Left colon (tissue), 2 donors: ENCODE measurements at places on chromosomes 4 and X.

DNA sequence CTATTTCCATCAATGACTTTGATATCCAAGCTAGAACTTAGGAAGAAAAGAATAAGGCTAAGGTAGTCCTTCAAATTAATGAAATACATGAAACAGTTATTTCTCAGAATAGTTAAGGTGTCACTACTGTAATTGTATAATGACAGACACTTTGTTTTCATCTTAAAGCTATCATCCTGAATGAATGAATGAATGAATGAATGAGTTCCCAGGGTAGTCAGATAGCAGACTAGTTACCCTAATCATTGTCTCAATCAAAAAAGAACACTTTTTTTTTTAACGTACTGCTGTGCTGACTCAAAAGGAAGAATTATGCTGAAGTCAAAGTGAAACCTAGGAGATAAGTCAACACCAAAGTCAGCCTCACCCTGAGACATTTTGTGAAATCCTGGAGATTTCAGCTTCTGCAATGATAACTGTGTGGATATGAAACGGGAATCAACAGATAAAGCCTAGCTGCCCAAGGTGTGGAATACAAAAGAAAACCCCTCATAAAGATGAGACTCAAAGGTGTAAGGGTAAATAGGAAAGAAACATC lies 68.3 kb upstream of the CNKSR2 start:
- DNase-seq: no peak

- no peak for DNase-seq
Observed at GRCh38 chr4:40255393-40256281, 58.8 kb downstream of the RHOH start.

DNA sequence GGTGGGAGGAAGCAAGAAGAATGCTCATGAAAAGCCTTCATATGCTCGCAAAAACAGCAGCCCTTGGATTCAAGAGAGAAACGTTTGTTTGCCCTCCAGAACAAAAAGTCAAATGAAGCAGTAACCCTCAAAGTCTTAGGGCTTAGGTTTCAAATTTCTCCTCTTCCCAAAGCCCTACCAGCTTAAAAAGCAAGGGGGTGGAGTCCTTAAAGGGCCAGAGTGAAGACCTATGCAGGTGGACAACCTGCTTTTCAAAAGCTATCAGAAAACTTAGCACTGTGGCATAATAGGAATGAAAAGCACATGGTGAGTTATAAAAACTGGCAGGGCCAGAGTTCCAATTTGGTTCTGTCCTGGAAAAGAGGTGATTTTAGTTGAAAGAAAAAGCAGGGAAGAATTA lies 253.3 kb downstream of the NAP1L3 start:
- no peak for DNase-seq

- no peak for DNase-seq
Observed at GRCh38 chr4:152972821-152973628, 36.9 kb downstream of the FHDC1 start.

DNA sequence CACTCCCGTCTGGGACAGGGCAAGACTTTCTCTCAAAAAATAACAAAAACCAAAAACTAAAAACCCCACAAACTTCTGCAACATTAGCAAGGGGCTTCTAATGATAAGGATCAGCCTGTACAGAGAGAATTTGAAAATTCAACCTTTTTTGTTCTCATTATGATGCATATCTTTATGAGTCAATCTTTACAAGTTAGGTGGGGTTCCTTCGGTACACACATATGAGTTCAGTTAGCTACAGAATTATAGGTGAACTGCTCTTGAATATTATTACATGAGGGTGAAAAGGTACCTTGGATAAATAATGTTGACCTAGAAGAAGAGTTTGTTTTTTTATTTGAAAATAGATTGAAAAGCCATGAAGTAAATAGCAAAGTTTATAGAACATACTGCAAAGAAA lies 252.7 kb downstream of the UNC5C start:
- no peak for DNase-seq

GRCh38 chr4:105509714-105510113 lies 35.9 kb upstream of the PPA2 start:
- no peak for DNase-seq

DNA sequence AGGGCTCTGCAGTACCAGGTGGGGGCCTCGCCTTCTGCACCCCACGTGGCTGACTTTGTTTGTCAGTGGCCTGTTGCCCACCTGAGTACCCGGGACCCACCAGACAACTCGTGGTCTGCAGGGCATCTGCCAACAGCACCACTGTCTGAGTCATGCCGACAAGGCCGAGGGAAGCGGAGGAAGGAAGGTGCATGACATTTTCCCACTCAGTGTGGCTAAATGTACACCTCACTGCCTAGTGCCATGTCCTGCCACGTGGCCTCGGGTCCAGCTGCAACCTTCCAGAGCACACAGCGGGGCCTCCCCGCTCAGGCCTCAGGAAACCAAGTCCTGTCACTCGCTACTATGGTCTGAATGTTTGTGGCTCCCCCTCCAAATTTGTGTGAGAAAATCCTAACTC lies 22.1 kb downstream of the ABLIM2 start:
- no peak for DNase-seq

- no peak for DNase-seq
Observed at GRCh38 chr4:177263818-177264217, 45.9 kb upstream of the NEIL3 start.

DNA sequence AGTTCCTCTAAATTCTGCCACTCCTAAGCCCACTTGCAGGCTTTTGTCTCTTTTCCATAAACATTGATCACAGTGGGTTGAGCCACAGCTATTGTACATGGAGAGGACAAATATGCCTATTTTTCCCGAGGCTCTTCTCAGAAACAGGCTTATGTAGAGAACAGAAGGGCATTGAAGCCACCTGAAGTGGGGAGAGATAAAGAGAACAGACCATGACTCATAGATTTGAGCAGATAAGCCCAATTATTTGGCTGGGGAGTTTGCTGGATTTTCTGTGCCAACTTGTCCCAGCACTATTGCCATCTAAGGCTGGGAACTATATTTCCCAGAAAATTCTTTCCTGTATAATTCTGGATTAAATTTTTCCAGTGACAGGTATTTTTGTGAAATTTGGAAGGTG lies 446.1 kb upstream of the RPS6KA3 start:
- no peak for DNase-seq

DNA sequence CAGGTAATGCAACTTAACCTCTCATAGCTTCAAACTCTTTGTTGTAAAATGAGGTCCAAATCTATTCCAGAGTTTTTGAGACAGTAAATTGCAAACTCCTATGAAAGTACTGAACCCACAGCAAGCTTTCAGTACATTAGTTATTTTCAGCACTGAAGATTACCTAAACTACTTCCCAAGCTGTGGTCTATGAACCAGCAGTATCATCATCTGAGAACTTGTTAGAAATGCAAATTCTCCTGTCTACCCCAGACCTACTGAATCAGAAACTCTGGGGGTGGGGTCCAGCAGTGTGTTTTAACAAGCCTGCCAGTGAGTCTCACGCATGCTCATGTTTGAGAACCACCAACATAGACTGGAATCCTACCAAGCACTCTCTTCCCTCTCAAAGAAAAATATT lies 5.7 kb upstream of the CASP6 start:
- DNase-seq: no peak

GRCh38 chr4:33160126-33160525 lies 2440.0 kb downstream of the PCDH7 start:
- no peak for DNase-seq

DNA sequence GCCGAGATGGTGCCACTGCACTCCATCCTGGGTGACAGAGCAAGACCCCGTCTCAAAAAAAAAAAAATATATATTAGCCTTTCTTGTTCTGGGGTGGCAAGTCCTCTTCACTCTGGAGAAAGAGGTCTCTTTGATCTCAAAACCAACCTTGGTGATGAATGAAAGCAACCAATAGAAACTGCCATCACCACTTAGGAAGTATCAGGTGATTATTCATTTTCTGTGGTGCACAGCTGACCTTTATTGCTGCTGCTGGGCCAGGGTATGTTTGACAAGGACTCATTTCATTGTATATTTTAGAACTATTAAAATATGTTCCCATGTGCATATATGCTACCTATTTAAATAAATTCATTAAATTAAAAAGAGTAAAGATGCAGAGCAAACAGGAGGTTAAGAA lies 76.0 kb upstream of the KIT start:
- no peak for DNase-seq

- DNase-seq: no peak
Observed at GRCh38 chr4:68367835-68368234, 17.9 kb upstream of the YTHDC1 start.

- no peak for DNase-seq
Observed at GRCh38 chr4:172794307-172794703, 374.3 kb upstream of the GALNT7 start.

DNA sequence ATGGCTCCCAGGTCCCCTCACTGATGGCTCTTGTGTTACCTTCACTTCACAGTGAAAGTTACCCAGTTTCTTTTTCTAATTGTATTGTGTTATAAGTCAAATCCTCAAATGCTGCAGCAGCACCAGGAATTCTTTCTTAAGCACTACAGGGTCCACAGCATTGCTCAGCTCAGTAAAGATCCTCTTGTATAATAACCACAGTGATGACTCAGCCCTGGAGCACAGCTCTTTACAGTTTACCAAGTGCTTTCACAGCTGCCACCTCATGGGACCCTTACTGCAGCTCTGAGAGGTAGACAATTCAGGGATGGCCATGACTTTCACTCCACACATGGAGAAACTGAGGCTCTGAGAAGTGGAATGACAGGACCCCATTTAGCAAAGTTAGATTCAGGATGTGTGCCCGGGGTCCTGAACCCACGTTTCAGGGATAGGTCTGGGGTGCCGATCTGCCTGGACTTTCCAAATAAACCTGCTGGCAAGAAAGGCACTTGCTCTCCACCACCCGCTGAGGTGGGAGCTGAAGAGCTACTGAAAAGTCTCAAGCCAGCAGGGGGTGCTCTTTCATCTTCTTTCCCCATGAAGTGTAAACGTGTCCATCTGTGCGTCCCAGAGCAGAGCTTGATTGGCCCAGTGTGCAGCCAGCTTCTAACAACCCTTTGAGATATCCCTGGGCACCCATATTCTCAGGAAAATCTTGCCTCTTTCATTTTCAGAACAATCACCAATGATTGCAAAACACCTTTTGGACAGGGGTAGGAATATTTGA lies 35.7 kb upstream of the GABRQ start:
- DNase-seq: no peak
